Activated CD4-positive, alpha-beta T cell treated with anti-CD3 and anti-CD28 coated beads, Interleukin-2, amount 10 ng/mL, durations not matched to agents 24 days and 14 days (primary cell): ENCODE measurements at places on chromosomes 16 and 17. TPM values are rescaled to one million over a fixed set of nuclear protein-coding genes. Genes with fewer than 3 reads are reported as not detected.

DNA sequence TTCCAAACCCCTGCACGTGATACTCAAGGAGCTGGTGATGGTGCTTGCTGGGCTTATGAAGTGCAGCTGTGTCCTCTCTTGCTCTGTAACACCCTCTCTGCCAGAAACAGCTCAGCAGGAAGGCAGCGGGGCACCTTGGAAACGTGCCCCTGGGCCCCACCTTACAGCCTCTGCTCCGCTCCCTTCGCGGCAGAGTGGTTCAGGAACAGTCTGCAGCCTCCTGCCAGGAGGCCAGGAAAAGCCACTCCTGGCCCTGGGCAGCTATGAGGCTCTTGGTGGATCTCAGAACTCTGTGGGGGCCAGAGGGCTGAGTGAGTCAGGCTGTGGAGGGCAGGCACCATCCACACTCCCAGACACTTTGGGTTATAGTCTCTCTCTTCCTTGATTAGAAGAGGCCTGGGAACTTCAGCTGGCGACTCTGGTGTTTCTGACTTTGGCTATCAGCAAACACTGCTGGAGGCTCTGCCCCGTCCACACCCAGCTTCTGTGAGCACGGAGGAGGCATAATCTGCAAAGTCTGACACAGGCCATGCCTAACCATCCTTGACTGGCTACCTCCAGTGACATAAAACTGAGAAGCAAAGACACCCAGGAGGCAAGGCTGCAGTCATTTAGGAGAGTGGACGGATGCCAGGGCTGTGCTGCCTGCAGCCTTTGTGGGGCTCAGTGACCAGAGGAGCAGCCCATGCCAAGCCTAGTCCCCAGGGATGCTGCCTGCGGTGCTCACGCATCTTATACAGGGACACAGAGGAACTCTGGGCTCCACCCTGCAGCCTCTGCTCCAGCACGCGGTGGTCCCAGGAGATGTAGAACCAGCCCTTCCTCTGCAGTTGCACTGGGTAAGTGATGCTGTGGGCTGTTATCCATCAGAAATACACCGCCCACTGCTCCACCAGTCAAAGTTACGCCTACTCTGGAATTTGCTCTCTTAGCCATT, 65.3 kb downstream of the METRNL start:
- no peaks in the 10 kb centered on the region for H3K36me3 ChIP-seq
- no peak overlapping the region for H3K4me3 ChIP-seq
- peaks cover 16% of the 10 kb centered on the region for H3K4me1 ChIP-seq
- DNase-seq: peak; percentile 47

Gene ABAT
- total RNA-seq: 5.0 and 5.9 TPM in 2 replicates

- no peak for DNase-seq
- H3K27me3 ChIP-seq: no peaks in the 10 kb centered on the region
- no peak overlapping the region for H3K27ac ChIP-seq
- peaks cover 22% of the 10 kb centered on the region for H3K4me1 ChIP-seq
- H3K36me3 ChIP-seq: peaks cover 29% of the 10 kb centered on the region
Measured at GRCh38 chr17:29640981-29641642, 18.4 kb upstream of the CORO6 start.

DNA sequence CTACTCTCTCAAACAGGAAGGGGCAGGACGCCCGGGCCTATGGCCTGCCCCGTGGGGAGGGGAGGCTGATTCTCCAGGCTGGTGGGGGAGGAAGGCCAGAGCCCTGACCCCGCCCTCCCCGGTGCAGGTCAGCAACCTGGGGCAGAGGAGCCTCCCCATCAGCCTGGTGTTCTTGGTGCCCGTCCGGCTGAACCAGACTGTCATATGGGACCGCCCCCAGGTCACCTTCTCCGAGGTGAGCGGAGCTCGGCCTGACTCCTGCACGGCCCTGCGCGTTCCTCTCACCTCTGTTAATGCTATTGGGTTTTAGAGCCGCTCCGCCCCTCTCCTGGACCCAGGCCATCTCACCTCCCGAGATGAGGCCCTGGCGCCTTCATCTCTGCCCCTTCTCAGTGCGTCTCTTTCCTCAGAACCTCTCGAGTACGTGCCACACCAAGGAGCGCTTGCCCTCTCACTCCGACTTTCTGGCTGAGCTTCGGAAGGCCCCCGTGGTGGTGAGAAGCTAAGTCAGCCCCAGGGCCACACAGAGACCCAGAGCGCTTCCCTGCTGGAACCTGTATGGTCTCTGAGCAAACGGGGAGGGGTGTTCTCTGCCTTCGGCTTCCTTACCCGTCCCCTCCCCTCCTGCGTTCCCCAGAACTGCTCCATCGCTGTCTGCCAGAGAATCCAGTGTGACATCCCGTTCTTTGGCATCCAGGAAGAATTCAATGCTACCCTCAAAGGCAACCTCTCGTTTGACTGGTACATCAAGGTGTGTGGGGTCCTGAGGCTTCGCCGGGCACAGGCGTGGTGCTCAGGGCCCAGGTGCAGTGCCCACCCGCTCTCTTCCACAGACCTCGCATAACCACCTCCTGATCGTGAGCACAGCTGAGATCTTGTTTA, 25.1 kb upstream of the ITGAX start:
- H3K36me3 ChIP-seq: peaks cover 29% of the 10 kb centered on the region
- peak overlapping the region; percentile 73 for H3K4me3 ChIP-seq
- H3K27ac ChIP-seq: no peak overlapping the region

DNA sequence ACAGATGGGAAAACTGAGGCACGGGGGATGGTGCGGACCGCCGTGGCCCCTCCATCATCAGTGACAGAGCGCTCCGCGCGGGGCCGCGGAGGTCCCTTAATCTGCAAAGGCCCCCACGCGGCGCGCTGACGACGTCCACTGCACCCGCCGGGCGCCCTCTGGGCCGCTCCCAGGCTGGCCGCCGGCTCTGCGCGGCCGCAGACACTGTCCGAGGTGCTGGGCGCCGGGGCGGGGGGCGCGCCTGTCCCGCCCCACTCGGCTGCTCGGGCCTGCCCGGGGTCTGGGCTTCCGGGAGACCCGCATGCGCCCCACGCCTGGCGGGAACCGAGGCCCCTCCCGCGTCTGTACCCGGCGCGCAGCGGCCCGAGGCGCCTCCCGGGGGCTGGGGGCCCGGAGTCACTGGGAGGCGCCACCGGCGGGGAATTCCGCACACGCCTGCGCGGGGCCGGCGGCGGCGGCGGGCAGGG, 550 bp upstream of the RNF213 start:
- H3K27ac ChIP-seq: peak overlapping the region; percentile 98
- DNase-seq: peak; percentile 95
- H3K36me3 ChIP-seq: peaks cover 13% of the 10 kb centered on the region
- H3K4me1 ChIP-seq: peaks cover 53% of the 10 kb centered on the region
- H3K4me3 ChIP-seq: peak overlapping the region; percentile 87

Gene GRIN2C
- 0.05 and 0.19 TPM in 2 replicates for total RNA-seq

DNA sequence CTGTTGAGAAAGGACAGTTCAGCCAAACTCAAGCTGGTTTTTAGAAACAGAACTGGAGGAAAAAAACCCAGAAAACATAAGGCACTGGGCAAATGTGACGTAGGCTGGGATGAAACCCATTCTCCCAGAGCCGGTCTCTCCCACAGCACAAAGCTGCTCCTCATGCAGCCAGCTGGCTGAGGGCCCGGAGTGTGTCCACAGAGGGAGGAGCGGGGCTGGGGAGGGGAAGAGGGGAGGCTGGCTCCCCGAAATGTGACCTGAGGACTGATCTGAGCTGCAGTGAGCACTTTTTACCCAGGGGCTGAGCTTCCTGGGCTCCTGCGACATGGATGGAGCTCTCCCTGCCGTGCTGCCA, 20.8 kb downstream of the FOXF1 start:
- no peak for DNase-seq
- no peak overlapping the region for H3K4me3 ChIP-seq
- H3K27me3 ChIP-seq: no peaks in the 10 kb centered on the region
- no peak overlapping the region for H3K27ac ChIP-seq
- peaks cover 2% of the 10 kb centered on the region for H3K36me3 ChIP-seq

GRCh38 chr17:77163511-77164280, 22.9 kb downstream of the SEC14L1 start:
- peaks cover 32% of the 10 kb centered on the region for H3K4me1 ChIP-seq
- no peaks in the 10 kb centered on the region for H3K27me3 ChIP-seq
- H3K4me3 ChIP-seq: no peak overlapping the region
- DNase-seq: no peak
- peak overlapping the region; percentile 43 for H3K27ac ChIP-seq

- H3K27me3 ChIP-seq: no peaks in the 10 kb centered on the region
- no peak overlapping the region for H3K27ac ChIP-seq
- peaks cover 2% of the 10 kb centered on the region for H3K4me1 ChIP-seq
- no peak overlapping the region for H3K4me3 ChIP-seq
Measured at GRCh38 chr17:66185862-66186261, 6.1 kb downstream of the CEP112 start.

Gene MYH13
- total RNA-seq: not detected in 2 replicates

DNA sequence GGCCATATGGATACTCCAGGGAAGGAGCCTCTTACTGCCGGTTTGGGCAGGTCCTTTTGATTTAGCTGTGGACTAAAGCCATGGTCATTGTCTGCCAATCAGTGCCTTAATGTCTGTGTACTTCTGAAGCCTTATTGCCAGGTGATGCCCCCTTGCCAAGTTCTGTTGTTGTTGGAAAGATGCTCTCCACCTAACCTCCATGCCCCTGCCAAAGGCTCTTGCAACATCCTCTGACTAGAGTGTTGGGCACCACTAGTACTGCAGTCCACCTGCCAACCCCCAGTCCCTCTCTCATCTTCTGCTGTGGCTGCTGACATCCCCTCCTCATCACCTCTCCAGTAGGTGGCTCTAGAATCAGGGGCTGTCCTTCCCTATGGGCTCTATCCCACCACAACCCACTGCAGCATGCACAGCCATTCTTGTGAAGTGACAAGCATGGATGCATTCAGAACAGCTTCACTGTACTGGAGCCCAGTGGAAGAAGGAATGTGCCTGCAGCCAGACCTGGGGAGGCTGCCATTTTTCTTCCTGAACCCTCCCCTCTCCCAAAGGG, 375.3 kb upstream of the CDH5 start:
- H3K4me1 ChIP-seq: no peaks in the 10 kb centered on the region
- no peaks in the 10 kb centered on the region for H3K36me3 ChIP-seq
- H3K27ac ChIP-seq: no peak overlapping the region

- no peaks in the 10 kb centered on the region for H3K36me3 ChIP-seq
- H3K27me3 ChIP-seq: no peaks in the 10 kb centered on the region
- H3K4me3 ChIP-seq: no peak overlapping the region
- DNase-seq: no peak
- H3K27ac ChIP-seq: no peak overlapping the region
Measured at GRCh38 chr17:59289981-59290301, 41.5 kb upstream of the YPEL2 start.

DNA sequence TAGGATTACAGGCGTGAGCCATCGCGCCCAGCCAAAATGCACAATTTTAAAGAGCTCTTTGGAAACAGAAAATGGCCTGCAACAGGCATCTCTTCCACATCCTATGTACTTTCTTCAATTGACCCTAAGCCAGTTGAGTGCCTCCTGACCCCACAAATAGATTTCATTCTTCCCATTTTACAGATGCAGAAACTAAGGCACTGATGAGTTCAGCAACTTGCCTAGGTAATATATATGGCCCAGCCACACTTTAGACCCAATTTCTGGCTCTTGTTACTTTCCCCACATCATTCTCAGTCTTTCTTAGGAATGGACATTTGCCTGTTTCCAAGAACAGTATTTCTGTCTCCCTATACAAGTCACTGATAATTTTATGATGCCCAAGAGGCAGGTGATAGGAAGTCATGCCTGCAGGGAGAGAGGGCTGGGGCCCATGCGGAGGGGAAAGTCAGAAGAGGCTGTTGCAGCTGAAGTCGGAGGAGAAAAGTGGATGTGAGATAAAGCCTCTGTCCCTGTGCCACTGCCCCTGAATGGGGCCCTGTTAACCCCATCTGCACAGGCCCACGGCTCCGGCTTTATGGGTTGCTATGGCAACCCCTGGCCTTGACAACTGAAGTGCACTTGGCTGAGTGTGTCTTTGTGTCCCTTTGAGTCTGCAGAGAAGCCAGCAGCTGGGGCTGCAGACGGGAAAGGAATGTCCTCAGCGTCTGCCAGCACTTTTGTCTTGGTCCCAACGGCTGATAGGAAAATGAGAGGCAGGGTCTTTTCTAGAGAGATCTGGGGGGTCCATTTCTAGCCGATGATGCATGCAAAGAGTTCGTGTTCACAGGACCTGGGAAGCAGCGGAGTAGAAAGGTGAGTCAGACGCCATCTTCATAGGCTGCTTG, 45.9 kb downstream of the ABAT start:
- no peak overlapping the region for H3K4me3 ChIP-seq
- no peak overlapping the region for H3K27ac ChIP-seq
- no peak for DNase-seq

DNA sequence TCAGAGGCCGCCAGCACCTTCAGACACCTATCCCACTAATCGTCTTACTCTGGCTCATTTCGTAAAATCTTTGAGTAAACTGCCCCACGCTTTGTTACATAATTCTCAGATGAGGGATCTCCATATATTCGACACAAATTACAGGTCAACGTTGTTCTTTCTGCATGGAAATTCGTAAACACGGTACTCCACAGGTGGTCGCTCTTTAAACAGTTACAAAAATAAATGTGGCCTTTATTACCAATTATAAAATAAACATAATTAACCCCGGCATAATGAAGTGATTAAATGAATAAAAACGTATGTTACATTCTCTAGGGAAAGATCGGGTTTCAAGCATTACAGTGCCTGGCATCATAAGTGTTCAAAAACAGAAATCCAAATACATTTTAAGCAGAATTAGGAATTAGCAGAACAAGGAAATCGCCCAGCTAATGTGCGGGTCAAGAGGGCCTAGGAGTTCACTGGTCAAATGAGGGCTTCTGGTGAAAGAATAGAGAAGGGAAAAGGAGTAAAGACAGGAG, 943 bp upstream of the PIP4K2B start:
- no peak for DNase-seq
- no peaks in the 10 kb centered on the region for H3K27me3 ChIP-seq
- peak overlapping the region; percentile 83 for H3K4me3 ChIP-seq
- peaks cover 35% of the 10 kb centered on the region for H3K4me1 ChIP-seq
- peak overlapping the region; percentile 78 for H3K27ac ChIP-seq

Gene DUXB
- total RNA-seq: not detected in 2 replicates

GRCh38 chr16:75919664-75920063, 193.4 kb upstream of the CPHXL start:
- DNase-seq: no peak
- H3K27ac ChIP-seq: no peak overlapping the region

DNA sequence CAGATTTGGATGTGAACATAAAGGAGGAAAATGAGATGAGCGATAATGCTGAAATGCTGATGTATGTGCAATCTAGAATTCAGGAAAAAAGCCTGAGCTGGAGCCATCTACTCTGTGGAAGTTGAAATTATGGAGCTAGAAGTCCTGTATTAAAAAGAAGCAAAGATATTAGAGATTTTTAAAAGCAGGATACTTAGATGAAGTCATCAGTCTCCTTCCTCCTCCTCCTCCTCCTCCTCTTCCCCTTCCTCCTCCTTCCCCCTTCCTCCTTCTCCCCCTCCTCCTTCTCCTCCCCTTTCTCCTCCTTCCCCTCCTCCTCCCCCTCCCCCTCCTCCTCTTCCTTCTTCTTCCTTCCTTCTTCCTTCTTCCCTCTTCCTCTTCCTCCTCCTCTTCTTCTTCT, 823.8 kb upstream of the CA10 start:
- H3K36me3 ChIP-seq: no peaks in the 10 kb centered on the region
- no peak overlapping the region for H3K4me3 ChIP-seq
- no peaks in the 10 kb centered on the region for H3K27me3 ChIP-seq
- no peak for DNase-seq
- no peaks in the 10 kb centered on the region for H3K4me1 ChIP-seq
- no peak overlapping the region for H3K27ac ChIP-seq
